ENCODE measurements at places on chromosomes 6 and 20.

DNA sequence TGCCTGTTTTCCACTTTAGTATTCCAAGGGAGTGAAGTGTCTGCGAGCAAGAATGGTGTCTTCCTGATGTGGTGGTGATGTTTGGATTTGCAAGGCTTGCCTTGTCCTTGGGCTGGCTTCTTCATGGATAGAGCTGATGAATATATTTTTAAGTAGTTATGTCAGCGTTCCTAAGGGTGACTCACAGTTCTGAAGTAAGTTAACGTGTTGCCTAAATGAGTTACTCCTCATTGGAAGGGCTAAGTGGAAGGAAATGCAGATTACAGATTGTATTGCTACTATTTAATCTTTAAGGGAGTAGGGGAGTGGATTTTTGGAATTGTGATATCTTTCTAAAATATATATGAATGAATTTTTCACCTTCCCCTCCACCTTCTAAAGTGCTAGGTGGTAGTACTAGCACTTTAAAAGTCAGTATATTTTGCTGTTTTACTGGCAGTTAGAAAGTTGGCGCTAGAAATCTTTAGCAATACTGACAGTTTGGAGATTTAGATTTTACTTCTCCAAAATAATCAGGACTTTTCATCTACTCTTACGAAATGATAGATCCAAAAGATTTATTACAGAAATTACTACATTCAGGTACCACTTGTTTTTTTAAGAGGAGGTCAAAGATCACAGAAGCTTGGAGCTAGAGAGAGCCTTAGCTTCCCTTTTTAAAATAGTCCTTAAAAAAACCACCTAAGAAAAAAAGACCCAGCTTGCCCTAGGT is 197.4 kb downstream of the JARID2 start:
- no peak for DNase-seq

- no peak for DNase-seq
These were observed 143.3 kb downstream of the LRFN2 start for GRCh38 chr6:40443842-40444241.

GRCh38 chr6:79173378-79173777 is 61.1 kb downstream of the HMGN3 start:
- no peak for DNase-seq

GRCh38 chr6:158560836-158561320 is 987 bp downstream of the TMEM181 start:
- DNase-seq = no peak
